ENCODE measurements at places on chromosomes 3 and 15.

DNA sequence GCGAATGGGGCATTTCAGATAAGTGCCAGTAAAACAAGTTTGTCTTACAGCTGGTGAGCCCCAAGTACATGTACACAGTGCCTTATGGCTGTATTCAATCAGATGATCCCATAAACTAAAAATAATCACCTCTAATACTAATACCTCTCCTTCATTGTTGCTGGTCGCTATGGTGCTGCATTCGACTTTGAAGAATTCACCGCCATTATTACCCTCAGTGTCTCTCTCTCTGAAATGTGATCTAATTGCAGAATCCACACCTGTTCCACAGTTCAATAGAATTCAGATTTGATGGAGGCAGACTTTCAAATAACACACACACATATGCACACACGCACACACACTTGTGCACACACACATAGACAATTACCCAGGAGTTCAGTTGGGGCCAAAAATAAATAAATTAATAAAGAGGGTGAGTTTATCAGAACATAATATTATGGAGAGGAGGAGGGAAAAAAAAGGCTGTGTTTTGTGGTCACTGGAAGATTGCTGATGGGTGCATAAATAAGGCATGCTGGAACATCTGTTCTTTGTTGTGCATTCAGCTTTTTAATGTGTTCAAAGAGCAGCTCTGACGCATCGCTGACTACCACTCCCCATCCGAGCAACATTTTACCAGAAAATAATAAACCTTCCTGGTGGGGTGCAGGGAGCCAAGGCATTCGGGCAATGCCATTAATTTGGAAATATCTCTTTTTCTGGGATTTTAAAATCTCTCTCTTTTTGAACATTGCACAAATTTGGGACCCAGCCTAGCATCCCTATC lies 235.7 kb downstream of the SATB1 start:
- DNase-seq, result no peak

DNA sequence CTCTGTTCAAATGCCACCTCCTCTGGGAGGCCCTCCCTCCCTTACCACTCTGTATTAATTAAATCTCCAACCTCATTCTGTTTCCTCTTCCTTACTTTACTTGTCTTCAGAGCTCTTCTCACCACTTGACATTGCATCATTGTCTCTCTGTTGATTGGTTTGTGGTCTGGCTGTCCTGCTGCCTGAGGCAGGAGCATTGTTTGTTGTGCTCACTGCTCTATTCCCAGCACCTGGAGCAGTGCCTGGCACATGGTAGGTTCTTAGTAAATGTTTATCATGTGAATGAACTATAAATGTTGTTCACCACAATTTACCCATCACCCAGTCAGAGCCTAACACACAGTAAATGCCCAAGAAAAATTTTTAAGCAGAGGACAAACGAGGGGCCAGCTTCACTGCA lies 6.7 kb upstream of the BFSP2 start:
- no peak for DNase-seq

DNA sequence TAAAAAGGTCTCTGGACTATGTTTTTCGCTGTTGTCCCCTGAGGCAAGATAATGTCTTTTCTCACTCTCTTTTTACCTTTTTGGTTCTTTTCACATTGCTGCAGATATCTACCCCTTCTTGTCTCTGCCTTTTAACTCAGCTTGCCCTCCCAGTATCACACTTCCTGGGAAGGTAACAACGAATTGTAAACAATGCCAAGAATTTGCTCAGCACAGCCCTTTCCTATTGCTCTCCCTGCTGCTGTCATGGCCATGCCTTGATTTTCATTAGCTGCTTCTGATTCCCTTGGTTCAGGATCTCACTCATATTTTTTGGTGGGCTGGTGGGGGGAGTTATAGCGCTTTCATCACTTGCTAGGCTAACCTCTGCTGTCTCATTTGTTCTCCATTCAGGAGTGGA lies 123.1 kb upstream of the DPH6 start:
- DNase-seq, result no peak

- DNase-seq, result peak; percentile 94
Observed at GRCh38 chr3:15330031-15330596, 2.3 kb downstream of the SH3BP5 start.

GRCh38 chr15:83855956-83856355 lies 202.0 kb downstream of the ADAMTSL3 start:
- DNase-seq, result no peak

GRCh38 chr15:22794621-22795167 lies 8.2 kb downstream of the NIPA1 start:
- no peak for DNase-seq

DNA sequence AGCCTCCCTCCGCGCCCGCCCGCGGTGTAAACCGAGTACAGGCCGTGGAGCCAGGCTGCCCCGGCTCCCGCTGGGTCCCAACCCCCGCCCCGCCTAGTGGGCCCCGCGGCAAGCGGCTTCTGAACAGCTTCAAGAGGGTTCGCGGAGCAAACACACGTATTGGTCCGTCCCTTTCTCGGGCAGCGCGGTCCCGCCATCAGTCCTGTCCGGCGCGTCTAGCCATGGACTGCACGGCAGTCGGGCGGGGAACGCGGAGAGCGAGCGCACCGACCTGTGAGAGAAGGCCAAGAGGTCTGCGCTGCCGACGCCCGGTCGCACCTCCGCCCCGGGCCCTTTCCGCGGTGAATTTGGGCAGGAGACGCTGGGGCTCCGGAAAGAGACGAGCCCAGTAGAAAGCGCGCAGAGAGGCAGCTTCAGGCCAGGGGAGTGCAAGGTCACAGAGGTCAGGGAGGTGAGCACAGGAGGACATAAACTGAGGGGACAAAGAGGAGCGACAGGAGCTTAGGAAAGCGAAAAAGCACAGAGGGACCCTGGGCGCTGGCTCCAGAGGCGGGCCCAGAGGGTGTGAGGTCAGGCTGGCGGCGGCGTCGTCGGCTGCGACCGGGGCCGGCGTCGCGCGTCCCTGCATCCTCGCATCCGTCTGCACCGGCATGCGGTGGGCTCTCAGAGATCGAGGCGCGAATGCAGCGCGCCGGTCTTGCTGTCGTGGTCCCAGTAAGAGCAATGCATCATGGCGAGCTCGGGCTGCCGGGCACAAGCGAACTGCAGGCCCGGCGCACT lies 1.8 kb downstream of the FOXL2 start:
- DNase-seq, result no peak

- no peak for DNase-seq
Observed at GRCh38 chr3:106249159-106249558, 380.3 kb upstream of the CBLB start.

- peak; percentile 66 for DNase-seq
Observed at GRCh38 chr3:48847053-48847503, 596 bp downstream of the PRKAR2A start.

GRCh38 chr3:94162700-94163099 lies 99.8 kb downstream of the NSUN3 start:
- DNase-seq, result no peak

- DNase-seq, result no peak
Observed at GRCh38 chr3:112773864-112774263, 72.8 kb downstream of the CD200R1L start.

GRCh38 chr3:97264180-97264579 lies 449.8 kb downstream of the EPHA6 start:
- no peak for DNase-seq

- DNase-seq, result no peak
Observed at GRCh38 chr3:181358562-181358961, 353.2 kb upstream of the SOX2 start.

- DNase-seq, result no peak
Observed at GRCh38 chr3:174441588-174442301, 417.4 kb upstream of the NAALADL2 start.

DNA sequence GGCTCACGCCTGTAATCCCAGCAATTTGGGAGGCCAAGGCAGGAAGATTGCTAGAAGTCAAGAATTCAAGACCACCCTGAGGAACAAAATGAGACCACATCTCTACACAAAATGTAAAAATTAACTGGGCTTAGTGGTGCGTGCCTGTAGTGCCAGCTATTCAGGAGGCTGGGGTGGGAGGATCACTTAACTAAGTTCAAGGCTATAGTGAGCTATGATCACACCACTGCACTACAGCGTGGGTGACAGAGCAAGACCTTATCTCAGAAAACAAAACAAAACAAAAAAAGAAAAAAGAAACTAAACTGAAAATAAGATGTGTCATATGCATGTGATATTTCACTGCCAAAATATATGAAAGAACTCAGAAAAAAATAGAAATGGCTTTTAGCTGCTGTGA lies 243.3 kb upstream of the CCDC54 start:
- no peak for DNase-seq

- peak; percentile 67 for DNase-seq
Observed at GRCh38 chr3:161274691-161275298, 53.7 kb downstream of the NMD3 start.

DNA sequence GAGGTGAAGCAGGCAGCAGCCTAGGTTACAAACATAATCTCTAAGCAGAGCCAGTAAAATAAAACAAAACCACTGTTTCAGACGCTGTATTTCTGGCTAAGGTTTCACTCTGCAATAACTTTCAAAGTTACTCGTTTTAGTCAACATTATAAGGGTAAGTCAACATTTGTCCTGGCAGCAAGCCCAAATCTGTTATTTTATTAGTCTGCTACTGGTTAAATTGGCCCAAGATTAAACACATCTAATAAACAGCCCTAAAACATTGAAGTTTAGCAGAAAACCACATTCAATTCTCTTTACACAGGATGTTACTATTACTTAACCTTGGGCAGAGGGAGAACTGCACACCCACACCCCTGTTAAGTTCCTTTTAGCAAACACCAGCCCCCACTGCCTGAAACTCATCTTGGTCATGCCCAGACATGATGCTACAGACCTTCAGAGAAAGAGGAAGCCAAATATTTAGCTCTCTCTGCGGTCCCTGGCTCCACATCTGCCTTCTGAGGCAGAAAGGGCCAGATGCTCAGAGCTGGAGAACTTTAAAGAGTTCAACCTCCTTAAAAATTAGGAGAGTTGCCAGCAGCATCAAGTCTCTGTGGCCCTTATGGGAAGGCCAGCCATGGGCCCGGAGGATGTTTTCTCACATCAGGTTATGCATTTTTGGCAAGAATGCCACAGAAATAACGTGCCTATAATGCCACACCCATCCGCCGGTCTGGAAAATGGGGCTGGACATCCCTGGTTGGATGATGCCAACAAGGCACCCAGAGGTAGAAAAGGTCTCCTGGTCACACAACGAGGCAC lies 17.9 kb downstream of the ARHGEF3 start:
- DNase-seq, result peak; percentile 97
